ENCODE measurements at places on chromosomes 3 and 15.
A peak's percentile ranks its signal among the peaks of the same experiment; 100 is the strongest.

DNA sequence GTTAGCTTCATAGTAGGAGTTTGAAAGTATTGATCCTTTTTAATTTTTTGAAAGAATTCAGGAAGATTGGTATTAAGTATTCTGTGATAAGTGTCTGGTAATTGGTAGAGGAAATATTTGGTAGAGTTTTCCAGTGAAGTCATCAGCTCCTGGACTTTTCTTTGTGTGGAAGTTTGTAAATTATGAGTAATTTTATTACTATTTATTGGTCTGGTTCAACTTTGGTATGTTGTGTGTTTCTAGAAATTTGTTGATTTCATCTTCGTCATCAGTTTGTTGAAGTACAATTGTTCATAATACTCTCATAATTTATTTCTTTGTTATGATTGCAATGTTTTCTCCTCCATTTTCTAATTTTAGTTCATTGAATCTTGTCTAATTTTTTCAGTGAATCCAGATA, 832.0 kb downstream of the OTOL1 start:
- no peak for DNase-seq

GRCh38 chr3:22923711-22924110, 279.4 kb upstream of the UBE2E2 start:
- no peak for DNase-seq

DNA sequence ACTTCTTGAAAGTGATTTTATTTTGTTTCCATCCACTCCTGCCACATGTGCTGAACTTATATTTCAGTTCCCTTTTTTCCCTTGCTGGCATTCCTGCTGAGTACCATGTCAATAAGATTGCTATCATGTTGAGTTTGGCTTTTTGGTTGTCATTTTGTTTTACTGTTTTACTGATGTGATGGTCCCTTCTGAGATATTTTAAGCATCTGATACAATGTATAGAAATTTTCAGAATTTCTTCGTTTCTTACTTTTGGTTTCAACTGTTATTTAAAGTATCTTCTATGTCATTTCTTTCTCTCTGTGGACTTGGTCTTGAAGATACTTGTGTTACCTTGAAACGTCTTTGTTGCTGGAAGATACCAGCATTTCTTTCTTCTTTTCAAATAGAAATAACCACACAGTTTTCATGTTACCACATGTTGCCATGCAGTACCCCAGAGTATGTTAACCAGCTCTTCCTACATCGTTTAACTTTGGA, 14.1 kb downstream of the SIDT1 start:
- DNase-seq = no peak

GRCh38 chr3:66812136-66812535, 186.0 kb upstream of the KBTBD8 start:
- no peak for DNase-seq

DNA sequence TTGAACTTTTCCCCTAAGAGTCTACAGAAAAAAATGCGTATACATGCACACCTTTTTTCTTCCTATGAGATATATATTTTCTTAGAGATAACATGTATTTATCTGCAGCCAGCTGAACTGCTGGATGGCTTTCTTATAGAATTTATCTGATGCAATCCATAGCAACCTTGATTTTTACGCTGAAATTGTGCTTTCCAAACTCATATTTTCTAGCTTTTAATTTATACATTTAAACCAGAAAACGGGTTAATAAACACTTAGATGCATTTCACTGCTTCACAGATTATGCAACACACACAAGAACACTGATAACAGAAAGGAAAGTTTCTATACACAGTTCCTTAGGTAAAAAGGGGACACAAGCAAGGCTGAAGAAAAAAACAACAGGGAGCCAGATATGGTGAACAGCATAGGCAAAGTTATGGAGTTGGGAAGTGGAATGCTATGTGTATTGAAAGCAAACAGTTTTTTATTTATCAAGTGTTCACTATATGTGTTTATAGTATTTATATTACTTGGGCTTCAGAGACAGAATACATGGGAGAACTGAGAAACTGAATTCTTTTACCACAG, 149.5 kb downstream of the SPATA16 start:
- DNase-seq = no peak

DNA sequence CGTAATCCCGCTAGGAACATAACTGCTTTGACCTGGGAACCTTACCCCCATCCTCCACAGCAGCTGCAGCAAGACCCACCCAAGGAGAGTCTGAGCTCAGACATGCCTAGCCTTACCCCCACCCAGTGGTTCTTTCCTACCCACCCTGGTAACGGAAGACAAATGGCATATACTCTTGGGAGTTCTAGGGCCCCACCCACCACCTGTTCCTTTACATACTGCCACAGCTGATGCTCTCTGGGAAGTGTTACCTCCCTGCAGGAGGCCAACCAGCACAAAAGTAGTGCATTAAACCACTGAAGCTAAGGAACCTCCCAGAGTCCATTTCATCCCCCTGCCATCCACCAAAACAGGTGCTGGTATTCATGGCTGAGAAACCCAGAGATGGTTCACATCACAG, 50.6 kb upstream of the AZI2 start:
- no peak for DNase-seq

DNA sequence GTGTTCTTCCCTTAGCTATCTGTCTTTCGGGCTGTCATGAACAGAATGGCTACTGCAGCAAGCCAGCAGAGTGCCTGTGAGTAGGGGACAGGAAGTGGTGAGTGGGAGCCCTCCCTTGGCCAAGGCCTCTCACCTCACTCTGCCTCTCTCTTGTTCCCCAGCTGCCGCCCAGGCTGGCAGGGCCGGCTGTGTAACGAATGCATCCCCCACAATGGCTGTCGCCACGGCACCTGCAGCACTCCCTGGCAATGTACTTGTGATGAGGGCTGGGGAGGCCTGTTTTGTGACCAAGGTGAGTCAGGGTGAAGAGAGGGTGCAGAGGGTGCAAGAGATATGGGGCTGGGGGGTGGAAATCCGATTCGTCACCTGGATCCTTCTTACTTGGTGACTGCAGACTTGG, 3.0 kb downstream of the DLL4 start:
- peak; percentile 55 for DNase-seq
